ENCODE measurements at places on chromosomes 1 and 21.

DNA sequence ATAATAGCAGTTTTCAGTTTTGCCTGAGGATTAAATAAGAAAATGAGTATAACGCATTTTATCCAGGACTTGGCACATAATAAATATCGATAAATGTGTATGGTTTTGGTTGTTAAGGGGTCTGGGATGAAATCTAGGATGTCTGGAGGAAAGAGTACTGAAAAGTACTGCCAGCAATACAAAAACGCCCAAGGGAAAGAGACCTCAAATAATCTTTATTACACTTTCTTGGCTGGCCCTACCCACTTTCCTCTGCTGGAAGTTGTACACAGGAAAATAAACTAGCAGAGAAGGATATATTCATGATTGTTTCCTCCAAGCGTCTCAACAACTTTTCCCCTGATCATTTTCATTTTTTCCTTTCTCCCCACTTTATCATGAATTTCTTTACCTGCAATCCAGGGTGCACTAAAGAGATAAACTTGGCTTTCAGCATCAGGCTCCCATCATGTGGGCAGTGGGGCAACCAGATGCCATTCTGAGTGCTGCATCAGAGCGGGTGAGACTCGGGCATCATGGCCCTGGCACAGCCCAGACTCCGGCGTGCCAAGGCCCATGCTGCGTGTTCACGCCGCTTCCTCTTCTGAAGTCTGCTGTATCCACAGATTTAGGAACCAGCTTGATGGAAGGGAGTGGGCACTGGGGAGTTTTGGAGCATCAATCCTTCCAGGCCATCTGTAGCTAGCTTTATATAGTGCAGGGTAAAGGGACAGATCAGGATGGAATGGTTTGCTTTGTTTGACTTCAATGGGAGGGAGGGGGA is 35.8 kb upstream of the PLXNA2 start:
- H3K4me3 ChIP-seq = no peak overlapping the region
- H3K27ac ChIP-seq = no peak overlapping the region
- DNase-seq = no peak
- H3K27me3 ChIP-seq = peaks cover 5% of the 10 kb centered on the region
- no peaks in the 10 kb centered on the region for H3K4me1 ChIP-seq

DNA sequence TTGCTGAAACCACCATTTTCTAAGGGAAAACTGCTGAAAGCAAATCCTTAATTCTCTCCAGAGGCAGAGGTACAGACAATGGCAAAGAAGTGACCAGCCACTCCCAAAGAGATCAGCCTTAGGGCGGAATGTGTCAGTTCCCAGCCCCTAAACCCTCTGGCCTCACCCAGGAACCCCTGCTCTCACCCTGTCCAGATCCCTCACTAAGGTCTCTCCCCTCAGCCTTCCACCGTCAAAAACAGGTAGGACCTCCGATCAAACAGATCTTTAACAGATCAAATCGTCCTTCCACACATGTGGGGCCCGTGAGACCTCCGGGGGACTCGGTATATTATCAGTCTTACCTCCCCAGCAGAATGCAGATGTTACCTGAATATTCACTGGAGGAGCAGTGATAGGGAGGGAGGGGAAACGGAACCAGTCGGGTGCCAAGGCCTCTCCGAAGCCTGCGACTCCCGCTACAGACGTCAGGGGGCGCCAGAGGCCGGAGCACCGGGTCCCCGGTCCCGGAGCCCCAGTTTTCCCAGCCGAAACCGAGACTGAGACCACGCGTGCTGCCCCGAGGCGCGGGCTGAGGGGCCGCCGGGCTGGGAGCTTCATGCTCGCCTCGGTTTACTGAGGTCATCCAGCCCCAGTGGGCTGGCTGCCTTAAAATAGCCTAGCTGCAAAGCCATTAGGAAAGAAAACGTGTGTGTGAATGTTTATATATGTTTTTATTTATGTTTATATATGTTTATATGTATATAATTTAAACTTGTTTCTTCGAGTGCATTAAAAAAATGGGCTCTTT is 23.6 kb downstream of the GPA33 start:
- peak overlapping the region; percentile 33 for H3K4me3 ChIP-seq
- no peaks in the 10 kb centered on the region for H3K27me3 ChIP-seq
- DNase-seq = peak; percentile 69
- H3K27ac ChIP-seq = no peak overlapping the region
- H3K36me3 ChIP-seq = no peaks in the 10 kb centered on the region
- H3K4me1 ChIP-seq = no peaks in the 10 kb centered on the region

GRCh38 chr21:14541841-14542490 is 4.1 kb downstream of the SAMSN1 start:
- DNase-seq = no peak
- peak overlapping the region; percentile 46 for H3K27ac ChIP-seq
- H3K36me3 ChIP-seq = no peaks in the 10 kb centered on the region
- no peaks in the 10 kb centered on the region for H3K27me3 ChIP-seq
- H3K4me1 ChIP-seq = no peaks in the 10 kb centered on the region

- no peaks in the 10 kb centered on the region for H3K36me3 ChIP-seq
- no peaks in the 10 kb centered on the region for H3K4me1 ChIP-seq
- no peak overlapping the region for H3K27ac ChIP-seq
- DNase-seq = no peak
These were observed 396.3 kb upstream of the NEGR1 start for GRCh38 chr1:72678683-72679082.

- H3K4me1 ChIP-seq = peaks cover 18% of the 10 kb centered on the region
- no peak overlapping the region for H3K4me3 ChIP-seq
- no peaks in the 10 kb centered on the region for H3K36me3 ChIP-seq
- H3K27me3 ChIP-seq = no peaks in the 10 kb centered on the region
- no peak overlapping the region for H3K27ac ChIP-seq
- DNase-seq = no peak
These were observed 21.8 kb upstream of the SRP9 start for GRCh38 chr1:225755671-225756319.

Measured in tibial nerve (tissue), 4 donors.